ENCODE measurements at places on chromosomes 13 and 19.

GRCh38 chr19:33282036-33282671 lies 20.2 kb downstream of the CEBPA start:
- no peak for DNase-seq

DNA sequence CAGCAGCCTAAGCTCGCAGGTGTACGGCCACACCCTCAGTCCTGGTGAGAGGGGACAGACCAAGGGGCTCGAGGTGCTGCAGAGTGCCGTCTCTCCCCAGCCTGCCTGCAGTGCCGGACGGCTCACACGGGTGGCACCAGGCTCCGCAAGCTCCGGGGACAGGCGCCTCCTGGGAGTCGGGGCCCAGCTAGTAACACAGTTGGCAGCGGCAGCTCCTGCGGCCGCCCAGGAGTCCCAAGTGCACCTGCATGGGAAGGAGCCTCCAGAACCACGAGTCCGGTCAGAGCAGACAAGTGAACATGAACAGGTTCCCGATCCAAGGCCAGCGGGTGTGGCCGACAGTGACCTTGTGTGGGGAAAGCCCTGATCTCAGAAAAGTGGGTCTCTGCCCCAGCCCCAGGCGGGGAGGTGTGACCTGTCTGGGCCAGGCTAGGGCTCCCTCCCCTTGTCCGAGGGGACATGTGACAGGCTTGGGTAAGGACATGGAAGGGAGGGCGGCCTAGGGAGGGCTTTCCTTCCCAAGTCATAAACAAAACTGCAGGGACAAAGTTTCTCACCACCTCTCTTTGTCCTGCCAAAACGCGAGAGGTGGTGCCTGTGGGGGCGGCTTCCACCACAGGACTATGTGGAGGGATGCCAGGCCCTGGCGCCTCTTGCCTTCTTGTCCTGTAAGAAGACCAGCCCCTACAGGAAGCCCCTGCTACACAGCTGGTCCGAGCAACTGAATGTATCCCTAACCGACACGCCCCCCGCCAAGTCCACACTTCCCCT lies 46.5 kb downstream of the MLLT1 start:
- no peak for DNase-seq

DNA sequence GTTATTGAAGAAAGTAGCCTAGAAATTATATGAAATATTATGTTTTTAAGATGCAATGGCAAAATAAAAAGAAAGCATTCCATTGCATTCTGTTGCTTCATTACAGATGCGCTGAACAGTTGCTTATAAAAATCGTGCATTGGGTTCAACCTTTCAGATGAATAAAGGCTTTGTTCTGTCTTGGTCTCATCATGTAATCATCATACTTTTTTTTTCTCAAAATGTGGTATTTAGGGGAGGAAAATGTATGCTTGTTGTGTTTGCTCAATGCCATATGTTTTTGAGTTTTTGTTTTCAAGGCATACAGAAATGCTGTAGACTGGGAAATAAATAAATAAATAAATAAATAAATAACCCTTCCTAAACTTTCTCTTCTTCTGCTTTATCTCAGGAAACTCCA lies 1.1 kb upstream of the MBNL2 start:
- DNase-seq: no peak

DNA sequence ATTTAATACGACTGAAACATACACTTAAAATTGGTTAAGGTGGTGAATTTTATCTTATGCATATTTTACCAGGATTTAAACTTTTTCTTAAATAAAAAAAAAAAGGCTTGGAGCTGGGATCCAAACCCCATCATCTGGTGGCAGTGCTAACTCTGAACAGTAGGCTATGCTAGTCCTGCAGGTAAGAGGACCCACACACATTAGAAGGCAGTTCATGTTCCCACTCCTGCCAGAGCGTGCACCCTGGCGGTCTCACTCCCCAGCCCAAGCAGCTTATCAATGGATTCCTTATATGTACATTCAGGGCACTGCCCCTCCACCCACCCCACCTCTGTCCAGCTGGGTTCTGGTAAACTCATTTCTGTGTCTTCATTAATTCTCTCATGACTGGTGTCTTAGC lies 31.3 kb upstream of the CEBPA start:
- no peak for DNase-seq

GRCh38 chr13:59774491-59774971 lies 389.2 kb downstream of the DIAPH3 start:
- no peak for DNase-seq
